CD8-positive, alpha-beta T cell (primary cell): ENCODE measurements at places on chromosomes 3 and 15.

DNA sequence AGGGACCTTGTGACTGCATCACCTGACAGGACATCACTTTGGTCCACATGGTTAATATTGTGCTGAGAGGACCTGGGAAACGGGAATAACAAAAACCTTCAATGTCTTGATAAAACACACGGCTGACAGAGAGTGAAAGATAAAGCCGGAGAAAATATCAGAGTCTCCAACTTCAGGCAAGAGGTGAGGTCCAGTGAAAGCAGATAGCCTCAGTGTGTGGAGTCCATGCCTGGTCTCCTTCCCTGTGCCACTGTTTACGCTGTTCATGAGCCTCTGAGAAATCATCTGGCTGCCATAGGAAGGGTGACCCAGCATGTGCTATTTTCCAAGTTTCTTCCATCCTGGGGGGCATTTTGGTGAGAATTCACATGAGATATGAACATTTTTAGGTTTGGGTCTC is 39.8 kb downstream of the CCR3 start:
- no peak for DNase-seq

GRCh38 chr3:191361456-191361855 is 31.1 kb upstream of the UTS2B start:
- no peak for DNase-seq

GRCh38 chr15:70324001-70324974 is 226.6 kb upstream of the TLE3 start:
- no peak for DNase-seq

GRCh38 chr3:66609660-66610561 is 109.1 kb upstream of the LRIG1 start:
- DNase-seq, result no peak

DNA sequence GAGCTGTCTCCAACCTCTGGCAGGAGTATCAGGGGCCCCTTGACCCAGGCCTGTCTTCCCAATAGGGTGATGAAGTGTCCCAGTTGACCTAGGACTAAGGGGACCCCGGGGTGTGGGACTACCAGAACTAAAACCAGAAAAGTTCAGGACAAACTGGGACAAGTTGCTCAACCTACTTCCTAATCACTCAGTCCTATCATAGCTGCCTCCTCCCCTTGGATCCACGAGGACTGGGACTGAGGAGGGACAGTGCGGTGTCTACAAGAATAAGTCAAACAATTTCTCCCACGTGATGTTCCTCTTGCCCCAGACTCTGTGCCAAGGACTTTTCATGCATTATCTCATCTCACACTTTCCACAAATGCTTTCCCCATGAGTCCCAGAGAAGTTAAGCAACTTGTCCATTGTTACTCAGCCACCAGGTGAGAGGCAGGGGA is 49.4 kb upstream of the SLCO2A1 start:
- no peak for DNase-seq

GRCh38 chr3:192795021-192795420 is 67.7 kb upstream of the FGF12 start:
- DNase-seq, result no peak

DNA sequence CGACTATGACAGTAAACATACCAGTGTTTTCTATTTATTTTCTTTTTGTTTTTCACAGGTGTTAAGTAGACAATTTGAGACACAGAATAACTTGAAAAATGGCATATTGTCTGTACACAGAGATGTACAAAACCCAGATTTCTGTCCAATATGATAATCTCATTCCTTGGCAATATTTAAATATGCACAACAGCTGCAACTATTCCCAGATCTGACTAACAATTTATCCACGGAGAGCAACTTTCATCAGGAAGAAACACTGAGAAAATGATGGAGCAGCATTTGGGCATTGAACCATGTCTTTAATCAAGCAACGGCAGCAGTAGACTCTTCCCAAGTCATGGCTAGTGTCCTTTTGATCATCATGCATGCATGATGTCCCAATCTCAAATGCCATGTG is 452.6 kb downstream of the ZPLD1 start:
- DNase-seq, result no peak

GRCh38 chr3:53329897-53330296 is 17.4 kb downstream of the DCP1A start:
- DNase-seq, result no peak

DNA sequence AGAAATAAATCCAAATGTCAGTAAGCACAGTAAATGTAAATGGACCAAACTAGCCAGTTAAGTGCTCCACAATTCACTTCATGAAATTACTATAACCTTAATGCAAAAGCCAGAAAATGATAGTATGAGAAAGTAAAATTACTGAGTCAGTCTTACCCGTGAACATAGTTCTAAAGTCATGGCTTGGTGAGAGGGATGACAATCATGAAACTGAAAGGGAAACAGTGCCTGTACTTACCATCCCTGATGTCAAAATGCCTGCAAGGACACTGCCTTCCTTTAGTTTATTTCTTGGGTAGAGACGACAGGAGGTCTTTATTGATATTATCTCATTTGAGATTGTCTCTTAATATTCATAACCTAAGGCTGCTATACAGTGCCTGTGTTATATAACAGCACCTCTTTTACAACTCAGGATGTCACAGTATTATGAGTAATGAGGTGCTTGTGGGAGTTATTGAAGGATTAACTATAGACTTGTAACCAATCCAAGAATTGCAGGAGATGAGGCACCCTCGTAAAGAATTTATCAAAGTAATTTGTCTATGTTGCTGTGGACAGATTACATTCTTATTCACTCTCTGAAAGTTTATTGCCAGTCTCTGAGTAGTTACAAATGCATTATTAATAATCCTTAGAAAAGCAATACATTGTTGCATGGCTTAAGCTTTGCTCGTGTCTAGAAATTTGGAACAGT is 142.9 kb upstream of the BFSP2 start:
- no peak for DNase-seq
